Hippocampal formation (tissue), 2 donors: ENCODE measurements at places on chromosomes 12 and 14.

GRCh38 chr12:86801439-86801838 is 545.2 kb upstream of the MGAT4C start:
- DNase-seq = no peak

DNA sequence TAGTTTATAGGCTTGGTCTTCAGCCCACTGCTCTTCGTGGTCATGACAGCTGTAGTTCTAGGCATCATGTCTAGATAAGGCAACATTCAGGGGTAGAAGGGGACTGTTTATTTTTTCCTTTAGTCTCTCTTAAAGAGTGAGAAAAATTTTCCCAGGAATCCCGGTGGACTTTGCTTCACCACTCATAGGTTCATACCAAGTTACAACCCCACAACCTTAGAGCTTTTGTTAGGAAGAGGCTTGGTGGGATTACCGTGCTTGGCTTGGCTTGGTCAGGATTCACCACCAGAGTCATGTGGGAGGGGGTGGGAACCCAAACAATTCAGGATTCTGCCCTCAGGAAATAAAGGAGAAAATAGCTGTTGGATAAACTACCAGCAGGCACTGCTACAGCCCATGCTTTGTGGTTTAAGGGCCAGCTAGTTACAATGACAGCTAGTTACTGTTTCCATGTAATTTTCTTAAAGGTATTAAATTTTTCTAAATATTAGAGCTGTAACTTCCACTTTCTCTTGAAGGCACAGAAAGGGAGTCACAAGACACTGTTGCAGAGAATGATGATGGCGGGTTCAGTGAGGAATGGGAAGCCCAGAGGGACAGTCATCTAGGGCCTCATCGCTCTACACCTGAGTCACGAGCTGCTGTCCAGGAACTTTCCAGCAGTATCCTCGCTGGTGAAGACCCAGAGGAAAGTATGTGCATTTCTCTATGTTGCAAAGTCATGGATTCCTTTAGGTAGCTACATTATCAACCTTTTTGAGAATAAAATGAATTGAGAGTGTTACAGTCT is 25.9 kb upstream of the PAPLN start:
- no peak for DNase-seq

DNA sequence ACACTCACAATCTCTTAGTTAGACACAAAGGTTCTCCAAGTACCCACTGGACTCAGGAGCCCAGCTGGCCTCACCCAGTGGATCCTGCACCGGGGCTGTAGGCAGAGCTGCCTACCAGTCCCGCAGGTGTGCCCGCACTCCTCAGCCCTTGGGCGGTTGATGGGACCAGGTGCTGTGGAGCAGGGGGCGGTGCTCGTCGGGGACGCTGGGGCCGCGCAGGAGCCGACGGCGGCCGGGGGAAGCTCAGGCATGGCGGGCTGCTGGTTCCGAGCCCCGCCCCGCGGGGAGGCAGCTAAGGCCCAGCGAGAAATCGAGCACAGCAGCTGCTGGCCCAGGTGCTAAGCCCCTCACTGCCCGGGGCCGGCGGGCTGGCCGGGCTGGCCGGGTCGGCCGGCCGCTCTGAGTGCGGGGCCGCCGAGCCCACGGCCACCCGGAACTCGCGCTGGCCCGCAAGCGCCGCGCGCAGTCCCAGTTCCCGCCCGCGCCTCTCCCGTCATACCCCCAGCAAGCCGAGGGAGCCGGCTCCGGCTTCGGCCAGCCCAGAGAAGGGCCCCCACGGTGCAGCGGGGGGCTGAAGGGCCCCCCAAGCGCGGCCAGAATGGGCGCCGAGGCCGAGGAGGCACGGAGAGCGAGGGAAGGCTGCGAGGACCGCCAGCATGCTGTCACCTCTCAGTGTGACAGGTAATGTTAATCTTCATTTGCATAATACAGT is 506.8 kb downstream of the LRFN5 start:
- DNase-seq = no peak

DNA sequence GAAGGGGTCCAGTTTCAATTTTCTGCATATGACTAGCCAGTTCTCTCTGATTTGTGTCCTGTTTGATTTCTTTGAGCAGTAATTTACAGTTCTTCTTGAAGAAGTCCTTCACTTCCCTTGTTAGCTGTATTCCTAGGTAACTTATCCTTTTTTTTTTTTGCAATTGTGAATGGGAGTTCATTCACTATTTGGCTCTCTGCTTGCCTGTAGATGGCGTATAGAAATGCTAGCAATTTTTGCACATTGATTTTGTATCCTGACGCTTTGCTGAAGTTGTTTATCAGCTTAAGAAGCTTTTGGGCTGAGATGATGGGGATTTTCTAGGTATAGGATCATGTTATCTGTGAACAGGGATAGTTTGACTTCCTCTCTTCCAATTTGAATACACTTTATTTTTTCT is 77.6 kb upstream of the NID2 start:
- DNase-seq = no peak

DNA sequence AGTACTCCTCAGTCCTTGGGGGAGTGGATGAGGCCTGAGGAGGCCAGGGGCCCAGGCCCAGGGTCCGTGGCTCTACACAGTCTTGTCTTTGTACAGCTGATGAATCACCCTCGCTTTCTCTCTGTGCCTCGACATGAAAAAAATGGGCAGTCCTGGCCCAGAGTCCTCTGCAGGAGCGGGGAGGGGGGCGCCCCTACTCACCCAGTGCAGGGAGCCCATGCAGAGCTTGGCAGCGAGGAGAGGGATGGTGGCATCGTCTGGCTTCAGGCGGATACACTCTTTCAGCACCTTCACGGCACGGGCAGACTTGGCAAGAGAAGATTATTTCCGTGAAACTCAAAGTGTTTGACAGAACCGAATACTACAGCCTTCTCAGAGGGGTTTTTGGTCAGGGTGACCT is 159.3 kb downstream of the TTC7B start:
- DNase-seq = no peak

DNA sequence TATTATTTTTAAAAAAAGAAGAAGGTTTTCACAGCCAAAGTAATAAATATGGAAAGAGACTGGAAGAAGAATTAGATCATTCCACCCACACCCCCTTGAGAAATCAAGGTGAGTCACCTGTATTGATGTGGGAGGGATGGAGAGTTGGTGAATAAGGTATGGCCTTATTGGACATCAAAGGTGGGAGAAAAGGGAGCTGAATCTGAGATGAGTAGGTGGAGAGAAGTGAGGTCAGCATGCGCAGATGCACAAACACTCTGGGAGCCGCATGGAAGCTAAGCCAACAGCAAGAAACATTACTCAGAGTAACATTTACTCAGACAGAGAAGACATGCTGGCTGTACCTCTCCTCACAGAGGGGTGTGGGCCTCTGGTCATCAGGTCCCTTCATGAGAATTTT is 113.1 kb upstream of the FOXG1 start:
- no peak for DNase-seq

DNA sequence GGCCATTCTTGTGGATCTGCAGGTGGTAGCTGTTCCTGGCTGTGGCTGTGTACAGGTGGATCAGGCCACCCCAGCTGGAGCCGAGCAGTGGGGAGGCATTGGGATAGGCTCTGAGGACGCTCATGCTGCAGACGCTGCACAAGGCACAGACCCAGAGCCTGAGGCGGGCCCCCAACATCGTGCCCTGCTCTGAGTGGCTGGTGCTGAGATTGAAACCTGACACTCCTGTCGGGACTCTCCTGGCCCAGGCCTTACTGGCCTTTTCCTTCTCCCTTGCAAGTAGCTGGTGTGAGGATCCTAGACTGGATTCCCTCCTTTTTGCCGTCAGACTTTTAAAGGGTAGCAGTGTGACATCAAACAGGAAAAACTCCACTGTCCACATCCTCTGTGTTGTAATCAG is at the start of gene FGF23:
Gene FGF23 (minus strand): TSS at position 308 of the 400 bp plus-strand sequence. CDS start 130 bp downstream, at position 178.
- DNase-seq = no peak

GRCh38 chr14:38808734-38809455 is 294.1 kb downstream of the SEC23A start:
- DNase-seq = no peak

DNA sequence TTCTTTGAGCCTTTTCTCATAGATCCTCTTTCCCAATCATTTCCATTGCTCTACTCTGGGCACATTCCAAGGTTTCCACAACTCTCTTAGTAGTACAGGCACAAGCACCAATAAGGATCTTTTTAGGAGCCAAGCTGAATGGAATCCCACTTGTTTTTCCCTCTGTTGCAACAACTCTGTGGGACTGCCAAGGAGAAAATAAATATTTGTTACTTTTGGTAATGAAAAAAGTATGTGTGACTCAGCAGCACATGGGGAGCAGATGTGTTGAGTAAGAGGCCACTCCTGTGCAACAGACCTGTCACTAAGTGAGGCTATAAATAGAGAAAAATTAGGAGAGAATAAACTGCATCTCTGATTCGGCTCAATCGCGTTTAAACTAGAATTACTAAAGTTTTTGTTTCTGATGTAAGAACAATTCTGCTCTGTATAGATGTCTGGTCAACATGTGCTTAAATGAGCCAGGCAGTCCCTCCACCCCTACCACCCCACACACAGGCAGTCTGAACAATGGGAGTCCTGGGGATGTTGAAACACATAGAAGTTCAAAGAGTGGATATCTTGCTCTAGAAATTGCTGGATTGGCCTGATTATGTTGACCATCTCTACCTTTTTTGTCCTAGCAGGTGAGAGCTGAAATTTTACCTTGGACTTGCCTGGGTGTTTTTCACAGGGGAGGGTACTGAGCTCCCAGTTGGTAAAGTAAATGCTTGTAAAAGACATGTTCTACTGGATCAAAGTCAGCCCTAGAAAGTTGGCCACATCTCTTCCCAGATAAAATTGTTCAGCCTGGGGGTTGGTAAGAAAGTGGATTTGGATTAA is 244.3 kb upstream of the NOVA1 start:
- peak; percentile 41 for DNase-seq

GRCh38 chr12:42076976-42077375 is 67.7 kb downstream of the GXYLT1 start:
- DNase-seq = no peak

DNA sequence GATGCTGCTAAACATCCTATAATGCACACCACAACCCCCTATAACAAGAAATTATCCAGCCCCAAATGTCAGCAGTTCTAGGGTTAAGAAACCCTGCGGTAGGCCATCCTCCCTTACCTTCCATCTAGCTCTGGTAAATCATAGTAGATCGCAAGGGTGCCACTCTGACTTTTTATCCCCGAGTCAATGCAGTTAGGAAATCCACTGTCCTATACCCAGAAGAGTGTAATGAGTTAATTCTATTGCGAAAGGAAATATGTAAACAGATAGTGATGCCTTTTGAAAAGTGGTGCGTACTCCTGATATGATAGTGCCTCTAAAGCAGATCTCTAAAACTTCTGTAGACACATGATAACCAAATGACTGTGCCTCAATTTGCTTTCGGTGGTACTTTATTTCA is 29.8 kb downstream of the SCFD1 start:
- no peak for DNase-seq

- DNase-seq = peak; percentile 53
Measured at GRCh38 chr14:38716926-38717325, 386.1 kb downstream of the SEC23A start.

GRCh38 chr12:117330441-117331113 is 30.8 kb downstream of the NOS1 start:
- DNase-seq = no peak

GRCh38 chr12:117692512-117692911 is 276.3 kb downstream of the KSR2 start:
- no peak for DNase-seq

GRCh38 chr12:68106160-68106559 is 53.4 kb downstream of the IFNG start:
- DNase-seq = no peak

GRCh38 chr14:90193925-90194324 is 62.4 kb upstream of the PSMC1 start:
- DNase-seq = no peak

DNA sequence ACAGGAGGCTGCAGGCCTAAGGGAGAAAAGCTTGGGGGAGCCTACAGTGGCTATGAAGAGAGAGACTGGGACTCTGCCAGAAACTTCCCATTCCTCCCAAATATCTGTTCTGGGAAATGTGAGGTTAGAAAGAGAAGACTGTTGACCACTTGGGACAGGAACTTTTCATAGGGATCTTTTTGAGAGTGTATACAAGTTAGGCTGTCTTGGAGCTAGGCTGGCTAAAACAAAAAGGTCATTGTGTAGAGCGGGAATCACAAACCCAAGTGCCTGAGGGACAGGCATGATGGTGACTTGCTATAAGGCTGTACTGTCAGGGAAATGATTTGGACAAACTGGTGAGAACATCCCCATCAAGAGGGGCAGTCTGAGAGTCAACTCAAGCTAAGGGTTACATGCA is 175.1 kb downstream of the GRIP1 start:
- DNase-seq = peak; percentile 2

- no peak for DNase-seq
Measured at GRCh38 chr14:86296173-86296572, 766.2 kb downstream of the FLRT2 start.
